ENCODE measurements at places on chromosomes 5 and 9.

- no peak for DNase-seq
Measured at GRCh38 chr5:36272136-36272690, 29.5 kb downstream of the RANBP3L start.

DNA sequence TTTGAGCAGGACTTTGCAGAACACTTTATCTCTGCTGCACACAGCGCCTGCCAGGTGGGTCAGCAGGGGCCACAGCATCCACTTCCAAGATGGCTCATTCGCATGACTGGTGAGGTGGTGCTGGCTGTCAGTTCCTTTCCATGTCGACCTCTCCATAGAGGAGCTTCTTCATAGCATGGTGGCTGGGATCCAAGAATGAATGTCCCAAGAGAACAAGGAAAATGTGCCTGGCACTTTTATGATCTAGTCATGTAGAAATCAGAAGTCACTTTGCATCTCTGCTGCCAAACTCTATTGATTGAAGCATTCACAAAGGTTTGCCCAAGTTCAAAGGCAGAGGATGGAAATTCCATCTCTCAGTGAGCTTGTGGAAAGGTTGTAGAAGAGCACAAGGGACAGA, 85.0 kb downstream of the GALNT10 start:
- DNase-seq, result no peak

- no peak for DNase-seq
Measured at GRCh38 chr9:12973710-12974109, 198.9 kb downstream of the LURAP1L start.

DNA sequence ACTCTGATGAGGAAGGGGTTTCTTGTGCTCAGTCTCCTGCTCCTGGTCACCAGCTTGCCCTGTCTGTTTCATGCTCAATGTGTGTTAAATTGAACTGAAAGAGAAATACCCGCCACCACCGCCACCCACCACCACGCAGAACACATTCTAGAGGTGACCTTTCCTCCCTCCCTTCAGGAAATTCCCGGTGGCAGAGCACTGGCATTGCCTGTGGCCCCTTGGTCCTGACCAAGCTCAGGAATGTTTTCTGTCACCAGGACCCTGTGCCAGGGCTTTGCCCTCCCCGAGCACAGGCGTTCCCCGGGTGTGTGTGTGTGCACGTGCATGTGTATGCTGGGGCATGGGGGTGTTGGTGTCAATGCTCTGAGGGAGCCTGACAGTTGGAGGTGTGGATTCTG, 10.2 kb upstream of the SLC25A51 start:
- no peak for DNase-seq

- no peak for DNase-seq
Measured at GRCh38 chr9:129191234-129191633, 13.2 kb upstream of the IER5L start.

DNA sequence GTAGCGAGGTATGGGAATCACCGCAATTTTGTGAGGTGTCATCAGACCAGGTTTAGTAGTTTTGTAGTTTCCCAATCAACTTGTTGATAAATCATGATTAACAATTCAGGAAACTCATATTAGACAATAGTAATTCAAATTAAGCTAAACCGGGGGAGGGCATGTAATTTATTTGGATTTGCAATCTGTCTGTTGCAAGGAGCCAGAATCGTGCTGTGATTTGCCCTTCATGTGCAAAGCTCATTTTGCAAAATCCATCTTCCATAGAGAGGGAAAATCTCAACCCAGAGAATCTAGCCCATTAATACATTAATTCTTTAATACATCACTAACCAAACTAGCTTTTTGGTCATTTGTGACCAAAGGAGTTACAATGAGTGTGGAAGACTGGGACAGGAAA, 164.7 kb upstream of the TRPM3 start:
- DNase-seq, result no peak

DNA sequence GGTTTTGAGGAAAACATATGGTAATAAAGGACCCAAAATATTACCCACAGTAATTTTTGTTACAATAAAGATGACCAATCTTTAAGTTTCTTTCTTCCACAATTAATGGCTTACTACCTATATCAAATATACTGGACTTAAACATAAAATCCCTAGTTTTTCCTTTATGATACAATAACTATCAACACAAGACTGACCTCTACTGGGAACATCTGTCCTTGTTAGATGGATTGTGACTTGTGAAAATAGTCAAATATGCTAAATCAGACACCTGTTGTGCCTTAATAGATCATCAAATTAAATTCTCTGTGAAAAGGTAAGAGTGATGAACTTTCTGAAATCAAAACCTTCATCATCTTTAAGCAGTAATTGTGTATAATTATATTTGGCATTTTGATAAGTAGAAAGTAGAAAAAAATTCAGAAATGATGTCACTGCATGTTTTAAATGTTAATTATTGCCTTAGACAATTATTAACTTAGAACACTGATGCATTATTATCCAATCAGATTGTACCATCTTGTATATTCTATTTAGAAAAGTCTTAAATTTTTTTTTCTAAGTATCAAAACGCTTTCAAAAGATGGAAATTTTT, 113.6 kb downstream of the DEPDC1B start:
- DNase-seq, result no peak

DNA sequence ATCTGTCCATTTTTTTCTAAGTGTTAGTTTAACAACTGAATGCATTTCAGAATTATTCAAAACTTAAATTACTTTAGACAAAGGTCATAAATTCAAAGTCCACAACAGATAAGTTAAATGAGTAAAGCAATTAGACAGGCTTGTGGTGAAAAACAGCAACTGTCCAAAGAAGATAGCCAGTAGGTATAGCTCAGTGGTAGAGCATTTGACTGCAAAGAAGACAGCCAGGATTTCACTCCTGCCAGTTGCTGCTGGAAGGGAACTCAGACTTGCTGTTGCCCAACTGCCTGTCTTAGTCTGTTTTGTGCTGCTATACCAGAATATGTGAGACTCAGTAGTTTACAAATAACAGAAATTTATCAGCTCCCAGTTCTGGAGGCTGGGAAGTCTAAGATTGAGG, 10.0 kb downstream of the FANCC start:
- no peak for DNase-seq

Data from stimulated activated CD4-positive, alpha-beta T cell treated with anti-CD3 and anti-CD28 coated beads, Interleukin-1b, Interleukin-23, amount 100 ng/mL, for 1 hour (primary cell).